Osteocyte (in vitro differentiated cells): ENCODE measurements at places on chromosomes 2 and 18. TPM values are rescaled to one million over a fixed set of nuclear protein-coding genes. Genes with fewer than 3 reads are reported as not detected.

GRCh38 chr2:6452702-6453481 is 412.8 kb downstream of the CMPK2 start:
- DNase-seq = no peak

GRCh38 chr2:84115173-84115857 is 343.8 kb downstream of the SUCLG1 start:
- no peak for DNase-seq

ICOS gene
- not detected in 2 replicates for total RNA-seq

GRCh38 chr2:212536817-212537725 is 1.5 kb downstream of the ERBB4 start:
- DNase-seq = no peak

- no peak for DNase-seq
Measured at GRCh38 chr2:39266139-39266805, 22.5 kb upstream of the CDKL4 start.
